ENCODE measurements at places on chromosomes 13 and 19. TPM values are rescaled to one million over a fixed set of nuclear protein-coding genes. Genes with fewer than 3 reads are reported as not detected.

GRCh38 chr13:25241007-25241406 lies 46.3 kb downstream of the MTMR6 start:
- DNase-seq = no peak
- H3K27me3 ChIP-seq = no peaks in the 10 kb centered on the region
- H3K4me1 ChIP-seq = no peaks in the 10 kb centered on the region
- H3K4me3 ChIP-seq = no peak overlapping the region
- H3K27ac ChIP-seq = no peak overlapping the region

DNA sequence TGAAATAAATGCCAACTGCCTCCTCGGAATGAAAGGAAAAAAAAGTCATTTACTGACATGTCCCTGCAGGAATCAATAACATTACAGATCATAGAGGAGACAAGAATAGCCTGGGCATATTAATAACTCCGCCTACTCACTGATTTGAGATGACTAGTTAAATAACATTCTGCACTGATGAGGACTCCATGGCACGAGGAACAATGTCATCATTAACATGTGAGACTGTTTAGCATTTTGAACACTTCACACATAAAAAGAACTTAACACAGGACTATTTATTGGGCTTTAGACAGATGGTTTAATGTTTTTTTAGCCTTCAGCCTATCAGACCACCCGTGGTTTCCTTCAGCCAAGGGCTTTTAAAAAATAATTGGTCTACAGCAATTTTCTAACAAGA lies 170.1 kb downstream of the OLFM4 start:
- no peak overlapping the region for H3K27ac ChIP-seq
- DNase-seq = no peak
- no peak overlapping the region for H3K4me3 ChIP-seq
- H3K36me3 ChIP-seq = no peaks in the 10 kb centered on the region
- H3K27me3 ChIP-seq = peaks cover 49% of the 10 kb centered on the region

DNA sequence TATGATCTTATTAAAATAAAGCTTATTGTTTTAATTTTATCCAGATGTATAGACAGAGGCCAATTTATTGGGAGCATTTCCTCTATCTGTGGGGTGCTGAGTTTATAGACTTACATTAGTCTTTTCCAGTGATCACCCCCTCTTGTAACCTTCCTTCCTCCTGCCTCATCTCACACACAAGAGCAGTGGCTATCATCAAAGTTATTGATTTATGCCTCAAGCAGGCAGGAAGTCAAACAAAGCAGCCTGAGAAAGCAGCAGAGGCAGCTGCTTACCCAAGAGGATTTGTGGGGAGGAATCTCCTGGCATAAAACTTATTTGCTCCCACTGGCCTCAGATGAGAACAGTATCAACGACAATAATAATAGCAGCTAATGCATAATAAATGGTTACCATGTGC lies 26.3 kb upstream of the DCLK1 start:
- H3K4me1 ChIP-seq = no peaks in the 10 kb centered on the region
- no peaks in the 10 kb centered on the region for H3K36me3 ChIP-seq
- no peak overlapping the region for H3K27ac ChIP-seq
- no peak overlapping the region for H3K4me3 ChIP-seq

- no peak overlapping the region for H3K4me3 ChIP-seq
- DNase-seq = no peak
- no peaks in the 10 kb centered on the region for H3K36me3 ChIP-seq
- peak overlapping the region; percentile 76 for H3K27ac ChIP-seq
These were observed 25.2 kb downstream of the COL4A1 start for GRCh38 chr13:110281736-110282135.

The CEACAM3 gene
- not detected for polyA plus RNA-seq

GRCh38 chr13:25796474-25796873 lies 255.3 kb downstream of the SHISA2 start:
- H3K4me3 ChIP-seq = no peak overlapping the region
- H3K27ac ChIP-seq = no peak overlapping the region
- H3K36me3 ChIP-seq = no peaks in the 10 kb centered on the region

- no peak overlapping the region for H3K4me3 ChIP-seq
- H3K27me3 ChIP-seq = no peaks in the 10 kb centered on the region
- no peaks in the 10 kb centered on the region for H3K4me1 ChIP-seq
- DNase-seq = no peak
- H3K27ac ChIP-seq = no peak overlapping the region
These were observed 126.4 kb downstream of the SPRY2 start for GRCh38 chr13:80214521-80214991.

The USP12 gene
- 6.9 TPM for polyA plus RNA-seq

DNA sequence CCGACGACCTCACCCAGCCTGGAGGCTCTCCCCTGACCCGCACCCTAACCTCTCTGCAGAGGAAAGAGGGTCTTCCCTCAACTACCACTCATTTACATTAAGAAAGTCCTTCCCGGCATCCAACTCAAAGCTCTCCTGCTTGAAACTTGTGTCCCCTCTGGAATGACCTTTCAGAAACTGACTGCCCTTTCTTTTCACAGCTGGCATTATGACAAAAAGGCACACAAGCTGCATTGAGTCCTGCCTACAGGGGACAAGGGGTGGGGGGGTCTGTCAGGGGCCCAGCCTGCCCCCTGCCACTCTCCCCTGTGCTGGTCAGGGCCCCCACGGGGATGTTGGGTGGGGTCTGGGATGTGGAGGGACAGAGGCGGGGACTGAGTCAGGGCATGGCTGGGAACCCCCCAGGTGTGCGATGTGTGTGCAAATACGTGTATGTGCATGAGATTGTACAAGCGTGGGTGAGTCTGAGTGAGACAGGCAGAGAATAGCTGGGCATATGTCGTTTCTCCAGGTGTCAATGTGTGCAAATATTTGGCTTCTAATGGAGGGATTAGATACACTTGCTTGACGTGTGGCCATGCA lies 2.0 kb downstream of the COL5A3 start:
- H3K4me1 ChIP-seq = peaks cover 38% of the 10 kb centered on the region
- H3K4me3 ChIP-seq = no peak overlapping the region
- peak overlapping the region; percentile 65 for H3K27ac ChIP-seq
- DNase-seq = peak; percentile 48
- H3K27me3 ChIP-seq = peaks cover 14% of the 10 kb centered on the region

The PTGER1 gene
- not detected for polyA plus RNA-seq

GRCh38 chr19:7832009-7832408 lies 2.0 kb downstream of the EVI5L start:
- no peak overlapping the region for H3K27ac ChIP-seq
- no peak for DNase-seq
- H3K4me1 ChIP-seq = peaks cover 13% of the 10 kb centered on the region
- no peak overlapping the region for H3K4me3 ChIP-seq

GRCh38 chr19:38989066-38989605 lies 13.6 kb upstream of the FBXO17 start:
- H3K4me1 ChIP-seq = no peaks in the 10 kb centered on the region
- H3K4me3 ChIP-seq = no peak overlapping the region
- no peaks in the 10 kb centered on the region for H3K36me3 ChIP-seq
- DNase-seq = peak; percentile 39
- no peaks in the 10 kb centered on the region for H3K27me3 ChIP-seq

GRCh38 chr13:34620862-34621261 lies 321.2 kb upstream of the NBEA start:
- H3K27me3 ChIP-seq = no peaks in the 10 kb centered on the region
- H3K4me3 ChIP-seq = no peak overlapping the region
- DNase-seq = no peak
- H3K27ac ChIP-seq = no peak overlapping the region
- H3K36me3 ChIP-seq = no peaks in the 10 kb centered on the region
- no peaks in the 10 kb centered on the region for H3K4me1 ChIP-seq

DNA sequence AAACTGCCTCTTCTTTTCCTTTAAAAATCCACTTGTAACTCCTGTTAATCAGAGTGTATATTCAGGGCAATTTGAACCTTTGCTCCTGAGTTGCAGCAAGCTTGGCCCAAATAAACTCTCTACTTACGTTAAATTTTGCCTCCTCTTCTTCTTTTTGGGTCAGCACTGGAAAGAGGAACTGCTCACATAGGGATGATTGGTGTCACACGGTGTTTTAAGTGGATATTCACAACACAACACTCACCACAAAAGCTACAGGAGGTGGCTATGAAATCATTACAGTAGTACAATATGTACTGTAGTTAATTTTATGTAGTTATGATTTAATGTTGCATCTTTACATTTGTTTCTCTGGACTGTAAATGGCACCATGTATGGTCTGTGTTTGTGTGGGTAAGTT lies 96.8 kb upstream of the DOCK9 start:
- H3K27ac ChIP-seq = no peak overlapping the region
- no peak overlapping the region for H3K4me3 ChIP-seq
- no peaks in the 10 kb centered on the region for H3K27me3 ChIP-seq
- peaks cover 6% of the 10 kb centered on the region for H3K4me1 ChIP-seq

- peaks cover 3% of the 10 kb centered on the region for H3K27me3 ChIP-seq
- no peak for DNase-seq
- H3K36me3 ChIP-seq = no peaks in the 10 kb centered on the region
- no peak overlapping the region for H3K27ac ChIP-seq
These were observed 707 bp upstream of the KLK8 start for GRCh38 chr19:51002089-51002532.

DNA sequence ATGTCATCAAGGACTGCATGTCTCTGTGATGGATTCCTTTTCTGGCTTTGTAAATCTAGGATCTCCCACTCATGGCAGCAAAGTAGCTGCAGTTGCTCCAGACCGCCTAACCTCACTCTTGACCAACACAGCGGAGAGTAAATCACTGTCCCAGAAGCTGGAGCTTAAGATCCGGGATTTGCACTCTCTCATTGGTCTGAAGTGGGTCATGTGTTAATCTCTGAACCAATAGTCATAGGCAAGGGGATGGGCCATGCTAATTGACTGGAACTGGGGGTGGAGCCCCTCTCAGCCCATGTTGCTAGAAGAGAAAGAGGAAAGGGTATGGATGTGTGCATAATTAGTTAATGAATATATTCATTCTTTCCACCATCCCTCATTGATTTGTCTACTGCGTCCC lies 34.0 kb downstream of the VAV1 start:
- peaks cover 3% of the 10 kb centered on the region for H3K4me1 ChIP-seq
- no peaks in the 10 kb centered on the region for H3K36me3 ChIP-seq
- no peak overlapping the region for H3K4me3 ChIP-seq
- no peak for DNase-seq
- no peaks in the 10 kb centered on the region for H3K27me3 ChIP-seq

DNA sequence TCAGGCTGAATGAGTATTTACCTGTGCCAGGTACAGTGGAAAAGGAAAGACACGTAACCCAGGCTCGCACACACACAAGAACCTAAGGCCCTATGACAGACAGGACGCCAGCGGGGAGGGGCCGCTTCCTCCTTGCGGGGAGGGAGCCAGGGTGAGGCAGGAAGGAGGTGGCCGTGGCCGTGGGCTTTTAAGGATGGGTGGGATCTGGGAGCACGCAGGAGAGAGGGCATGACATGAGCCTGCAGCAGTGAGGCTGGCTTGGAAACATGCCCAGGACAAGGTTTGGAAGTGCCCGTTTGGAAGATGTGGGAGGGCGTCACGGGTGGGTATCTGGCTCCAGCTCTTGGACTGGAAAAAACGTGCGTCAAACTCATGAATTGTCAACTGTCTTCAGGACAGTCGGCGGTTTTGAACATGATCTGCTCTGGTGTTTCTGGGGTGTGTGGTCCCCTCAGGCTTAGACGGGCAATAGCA lies 20.1 kb downstream of the SH3GL1 start:
- no peaks in the 10 kb centered on the region for H3K27me3 ChIP-seq
- DNase-seq = peak; percentile 59
- H3K36me3 ChIP-seq = peaks cover 17% of the 10 kb centered on the region
- peaks cover 63% of the 10 kb centered on the region for H3K4me1 ChIP-seq
- peak overlapping the region; percentile 39 for H3K27ac ChIP-seq
- no peak overlapping the region for H3K4me3 ChIP-seq

The TMC4 gene
- 33.4 TPM for polyA plus RNA-seq

DNA sequence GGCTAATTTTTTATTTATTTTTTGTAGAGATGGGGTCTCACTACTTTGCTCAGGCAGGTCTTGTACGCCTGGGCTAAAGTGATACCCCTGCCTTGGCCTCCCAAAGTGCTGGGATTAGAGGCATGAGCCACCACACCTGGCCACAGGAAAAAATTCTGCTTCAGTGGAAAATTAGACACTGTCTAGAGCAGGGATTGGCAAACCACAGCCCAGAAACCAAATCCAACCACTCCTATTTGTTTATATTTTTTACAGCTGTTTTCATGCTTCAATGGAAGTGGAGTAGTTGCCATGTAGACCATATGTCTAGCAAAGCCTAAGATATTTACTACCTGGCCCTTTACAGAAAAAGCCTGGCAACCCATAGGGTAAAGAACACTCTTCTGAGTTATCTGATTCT lies 123.7 kb upstream of the MRI1 start:
- DNase-seq = no peak
- H3K4me1 ChIP-seq = no peaks in the 10 kb centered on the region
- no peak overlapping the region for H3K4me3 ChIP-seq
- no peaks in the 10 kb centered on the region for H3K27me3 ChIP-seq
- H3K36me3 ChIP-seq = no peaks in the 10 kb centered on the region

The KASH5 gene
- polyA plus RNA-seq = not detected

DNA sequence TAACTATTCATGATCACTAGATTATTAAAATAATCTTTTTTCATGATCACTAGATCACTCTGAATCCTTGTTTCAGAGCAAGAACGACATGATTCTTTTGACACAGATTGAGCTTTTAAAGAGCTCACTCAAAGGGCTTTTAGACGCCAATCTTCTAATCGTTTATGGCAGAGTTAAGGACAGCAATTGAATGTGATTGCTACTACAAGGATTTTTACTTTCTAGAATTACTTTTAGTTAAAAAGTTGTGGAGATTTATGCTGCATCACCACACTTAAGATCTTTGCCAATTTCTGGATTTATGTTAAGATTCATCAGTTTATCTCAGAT lies 1.3 kb downstream of the EXOSC8 start:
- H3K27me3 ChIP-seq = no peaks in the 10 kb centered on the region
- H3K4me1 ChIP-seq = peaks cover 33% of the 10 kb centered on the region
- peaks cover 37% of the 10 kb centered on the region for H3K36me3 ChIP-seq
- H3K27ac ChIP-seq = no peak overlapping the region

GRCh38 chr19:33859016-33859415 lies 62.3 kb downstream of the KCTD15 start:
- no peak overlapping the region for H3K27ac ChIP-seq
- H3K4me1 ChIP-seq = no peaks in the 10 kb centered on the region
- no peak for DNase-seq
- no peak overlapping the region for H3K4me3 ChIP-seq
- H3K27me3 ChIP-seq = no peaks in the 10 kb centered on the region
- H3K36me3 ChIP-seq = no peaks in the 10 kb centered on the region

DNA sequence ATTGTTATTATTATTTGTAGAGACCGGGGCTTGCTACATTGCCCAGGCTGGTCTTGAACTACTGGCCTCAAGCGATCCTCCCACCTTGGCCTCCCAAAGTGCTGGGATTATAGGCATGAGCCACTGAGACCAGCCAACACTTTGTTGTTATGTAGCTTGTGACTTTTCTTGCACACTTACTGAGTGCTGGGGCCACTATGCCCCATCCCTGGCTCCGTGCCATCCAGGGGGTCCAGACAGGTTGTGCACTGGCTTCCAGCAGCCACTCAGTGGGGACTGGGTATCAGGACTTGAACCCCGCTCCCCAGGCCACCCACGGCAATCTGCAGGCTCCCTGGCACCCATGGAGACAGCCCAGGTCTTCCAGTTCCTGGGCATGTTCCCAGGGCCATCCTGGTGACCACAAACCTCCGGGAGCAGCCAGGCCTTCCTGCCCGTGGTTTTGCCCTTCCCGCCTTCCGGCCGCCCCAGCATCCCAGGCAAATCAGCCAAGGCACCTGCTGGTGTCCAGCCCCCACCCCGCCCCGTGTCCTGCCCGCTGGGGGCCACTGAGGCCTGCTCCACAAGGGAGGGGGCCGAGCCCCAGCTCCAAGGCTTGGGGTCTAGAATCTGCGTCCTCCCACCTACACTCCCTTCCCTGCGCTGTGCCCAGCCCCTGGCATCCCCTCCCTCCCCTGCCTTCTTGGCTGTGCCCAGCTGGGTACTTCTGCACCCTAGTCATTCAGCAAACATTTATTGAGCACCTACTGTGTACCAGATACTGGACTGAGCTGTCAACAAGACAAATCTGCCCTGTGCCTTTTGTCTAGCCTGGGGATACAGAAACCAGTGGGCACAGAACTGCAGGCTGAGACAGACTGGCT lies 23.7 kb upstream of the SEMA6B start:
- no peaks in the 10 kb centered on the region for H3K36me3 ChIP-seq
- peaks cover 94% of the 10 kb centered on the region for H3K27me3 ChIP-seq
- DNase-seq = no peak
- peaks cover 31% of the 10 kb centered on the region for H3K4me1 ChIP-seq
